ENCODE measurements at places on chromosomes 7 and 10. TPM values are rescaled to one million over a fixed set of nuclear protein-coding genes. Genes with fewer than 3 reads are reported as not detected.

Gene HGF
- 0.01 TPM for total RNA-seq

Gene SSC4D
- total RNA-seq, result 0.92 TPM

Gene CLIP2
- 20.7 TPM for total RNA-seq

Gene PNLIPRP1
- total RNA-seq, result not detected

Gene TFEC
- not detected for total RNA-seq

Gene MLXIPL
- total RNA-seq, result 1.2 TPM

Gene DRGX
- total RNA-seq, result 0.09 TPM

Gene NXPH1
- not detected for total RNA-seq

Gene CABCOCO1
- 0.30 TPM for total RNA-seq

Gene CDK1
- 86.2 TPM for total RNA-seq

Gene MMP21
- not detected for total RNA-seq

Gene DYNC1I1
- total RNA-seq, result 0.13 TPM

Gene C10orf88
- total RNA-seq, result 8.7 TPM

Gene OR9A2
- total RNA-seq, result not detected

Gene IFIT1B
- not detected for total RNA-seq

Gene ZYX
- 182 TPM for total RNA-seq

Gene HSPA12A
- total RNA-seq, result 12.6 TPM

Gene C10orf62
- not detected for total RNA-seq

Gene LRRTM3
- not detected for total RNA-seq

Gene CNPY4
- total RNA-seq, result 12.8 TPM

Gene SH2B2
- 2.6 TPM for total RNA-seq

Gene CPXM2
- not detected for total RNA-seq

Gene SLC18A2
- not detected for total RNA-seq
